ENCODE measurements at places on chromosomes 3 and 15. TPM values are rescaled to one million over a fixed set of nuclear protein-coding genes. Genes with fewer than 3 reads are reported as not detected.

DNA sequence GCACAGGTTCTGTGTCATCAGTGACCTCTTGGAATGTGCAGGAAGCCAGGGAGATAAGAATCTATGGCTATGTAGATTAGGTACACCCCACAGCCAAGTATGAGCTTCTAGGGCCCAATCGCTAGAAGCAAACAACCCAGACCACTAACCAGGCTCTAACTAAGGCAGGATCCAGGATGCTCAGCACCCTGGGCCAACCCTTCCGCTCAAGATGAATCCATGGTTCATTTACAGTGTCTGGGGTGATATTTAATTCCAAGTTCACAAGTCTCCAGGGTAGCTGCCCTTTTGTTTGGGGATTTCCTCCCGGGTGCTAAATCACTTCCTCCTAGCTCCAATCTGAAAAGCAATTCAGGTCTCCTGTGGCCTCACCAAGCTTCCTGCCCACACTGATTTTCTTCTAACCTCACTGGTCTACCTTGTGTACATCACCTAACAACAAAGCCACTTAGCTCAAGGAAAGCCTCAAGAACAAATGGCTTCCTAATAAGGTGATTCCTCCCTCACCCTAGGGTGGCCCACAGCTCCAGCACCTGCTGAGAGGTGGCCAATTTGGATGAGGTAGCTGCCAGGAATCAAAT, 2.4 kb downstream of the EHD4 start:
- DNase-seq: no peak

- DNase-seq: no peak
Observed at GRCh38 chr15:98150536-98150935, 190.0 kb downstream of the ARRDC4 start.

- no peak for DNase-seq
Observed at GRCh38 chr3:170360466-170360865, 3.0 kb downstream of the SKIL start.

GRCh38 chr3:160564258-160564911, 986 bp downstream of the KPNA4 start:
- DNase-seq: no peak

DNA sequence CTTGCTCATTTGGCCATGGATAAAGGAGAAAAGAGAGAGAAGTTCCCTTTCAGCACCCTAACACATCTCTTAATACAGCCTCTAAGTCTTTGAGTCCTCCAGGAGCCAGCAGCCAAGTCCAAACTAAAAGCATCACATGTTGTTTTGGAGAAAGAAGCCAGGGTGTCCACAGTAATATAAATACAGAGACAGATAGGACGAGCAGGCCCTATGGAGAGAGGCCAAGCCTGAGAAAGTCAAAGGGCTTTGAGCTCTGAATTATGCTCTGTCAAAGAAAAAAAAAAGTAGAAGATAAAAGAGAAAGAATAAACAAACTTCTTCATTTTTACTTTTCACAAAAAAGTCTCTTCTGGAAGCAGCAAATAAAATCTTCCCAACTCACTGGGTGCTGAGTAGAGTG, 92.4 kb upstream of the THBS1 start:
- DNase-seq: no peak

GRCh38 chr3:65828706-65829105, 210.0 kb downstream of the MAGI1 start:
- no peak for DNase-seq

GRCh38 chr3:19250959-19251610, 102.8 kb downstream of the KCNH8 start:
- DNase-seq: no peak

GRCh38 chr15:100572362-100572983, 29.5 kb downstream of the LINS1 start:
- no peak for DNase-seq

- no peak for DNase-seq
Observed at GRCh38 chr15:52067545-52067926, 45.0 kb downstream of the BCL2L10 start.

DNA sequence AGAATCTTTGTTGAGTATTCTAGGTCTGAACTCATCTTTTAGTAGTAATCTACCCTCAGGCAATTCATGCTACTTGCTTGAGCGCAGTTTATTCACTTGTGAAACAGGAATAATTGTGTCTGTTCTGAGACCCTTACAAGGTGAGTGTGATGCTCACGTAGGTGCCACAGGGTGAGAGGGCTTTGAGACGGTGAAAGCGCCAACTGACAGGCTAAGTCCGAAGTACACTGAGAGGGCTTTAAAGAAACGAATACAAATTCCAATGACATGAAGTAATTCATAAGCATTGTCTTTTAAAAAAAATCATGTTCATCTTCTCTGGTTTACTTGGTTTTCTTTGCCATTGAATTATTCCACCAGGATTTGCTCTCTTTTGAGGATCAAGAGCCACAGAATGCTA, 393.7 kb upstream of the RGMA start:
- DNase-seq: no peak

DNA sequence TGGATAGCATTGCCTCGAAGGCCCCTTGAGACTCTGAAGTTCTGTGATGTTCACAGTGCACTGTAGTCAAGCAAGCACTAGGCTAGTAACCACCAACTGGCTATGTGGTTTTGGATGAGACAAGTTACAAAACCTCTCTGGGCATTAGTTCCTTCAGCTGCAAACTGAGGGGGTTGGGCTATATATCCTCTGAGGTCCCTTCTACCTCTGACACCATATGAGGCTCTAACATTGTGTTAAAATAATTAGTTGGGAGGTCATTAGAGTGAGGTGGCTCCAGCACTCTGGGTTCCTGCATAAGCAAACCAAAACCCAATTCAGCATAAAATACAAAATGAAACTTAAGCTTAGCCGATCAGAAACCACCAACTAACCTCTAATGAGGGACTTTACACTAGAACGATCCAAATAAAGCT, 209.5 kb upstream of the LRRN1 start:
- no peak for DNase-seq

- no peak for DNase-seq
Observed at GRCh38 chr3:49618412-49618811, 55.7 kb upstream of the APEH start.

- no peak for DNase-seq
Observed at GRCh38 chr3:126957776-126958637, 24.9 kb upstream of the PLXNA1 start.

- DNase-seq: peak; percentile 14
Observed at GRCh38 chr3:66938338-66938963, 59.7 kb upstream of the KBTBD8 start.

- DNase-seq: no peak
Observed at GRCh38 chr15:44468709-44469385, 41.4 kb downstream of the CTDSPL2 start.

- DNase-seq: no peak
Observed at GRCh38 chr3:107621465-107621864, 98.7 kb downstream of the BBX start.

DNA sequence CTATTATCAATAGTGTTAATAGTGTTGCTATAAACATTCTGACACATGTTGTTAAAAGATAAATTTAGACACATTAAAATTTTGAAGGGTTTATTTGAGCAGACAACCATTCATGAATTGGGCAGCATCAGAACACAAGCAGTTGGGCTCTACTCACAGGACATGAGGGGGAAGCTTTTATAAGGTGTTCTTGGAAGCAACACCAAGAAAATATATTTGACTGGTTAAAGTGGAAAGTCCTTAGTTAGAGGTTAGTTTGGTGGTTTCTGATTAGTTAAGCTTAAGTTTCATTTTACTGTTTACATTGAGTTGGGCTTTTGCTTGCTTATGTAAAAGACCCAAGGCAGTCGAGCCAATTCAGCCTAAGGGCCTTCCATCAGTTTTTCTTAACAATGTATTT, 220.7 kb downstream of the CD47 start:
- no peak for DNase-seq

- DNase-seq: no peak
Observed at GRCh38 chr3:188323067-188323842, 169.3 kb downstream of the LPP start.

- no peak for DNase-seq
Observed at GRCh38 chr3:70832089-70832833, 519.8 kb upstream of the MDFIC2 start.

DNA sequence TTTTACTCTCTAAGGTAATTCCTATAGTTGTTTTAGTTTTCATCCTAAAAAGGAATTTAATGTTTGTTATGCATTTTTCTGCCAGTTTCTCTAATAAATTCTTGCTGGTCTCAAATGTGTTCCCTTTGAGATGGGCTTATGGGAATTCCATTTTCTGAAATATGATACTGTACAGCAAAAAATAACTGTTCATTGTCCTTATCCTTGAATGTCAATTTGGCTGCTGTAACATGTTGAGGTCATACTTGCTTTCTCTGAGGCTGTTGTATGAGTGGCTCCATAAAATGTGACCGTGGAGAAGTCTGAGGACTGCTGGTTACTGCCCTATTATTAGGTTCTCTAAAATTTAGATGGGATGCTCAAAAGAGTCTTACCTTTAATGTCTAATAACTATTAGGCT, 266.5 kb downstream of the ADAMTS17 start:
- DNase-seq: no peak

SENP8 gene
- total RNA-seq: 2.4 TPM

RHCG gene
- 0.21 TPM for total RNA-seq

CXCR6 gene
- total RNA-seq: not detected

PLSCR5 gene
- not detected for total RNA-seq

NAALADL2 gene
- total RNA-seq: 4.4 TPM

FOXP1 gene
- 75.0 TPM for total RNA-seq

SEMA5B gene
- total RNA-seq: 0.21 TPM

NTRK3 gene
- total RNA-seq: 0.34 TPM

KCNAB1 gene
- not detected for total RNA-seq

NR2F2 gene
- total RNA-seq: 22.9 TPM

MYL3 gene
- total RNA-seq: 0.54 TPM
